ENCODE measurements at places on chromosomes 11 and 22.

GRCh38 chr22:39833093-39833492, 60.5 kb downstream of the ENTHD1 start:
- DNase-seq: no peak

- no peak for DNase-seq
These were observed 48.2 kb upstream of the FTH1 start for GRCh38 chr11:62015615-62016014.

GRCh38 chr22:44389926-44390612, 77.3 kb upstream of the SHISAL1 start:
- DNase-seq: no peak

- DNase-seq: no peak
These were observed 534 bp downstream of the RBFOX2 start for GRCh38 chr22:36027935-36028645.

DNA sequence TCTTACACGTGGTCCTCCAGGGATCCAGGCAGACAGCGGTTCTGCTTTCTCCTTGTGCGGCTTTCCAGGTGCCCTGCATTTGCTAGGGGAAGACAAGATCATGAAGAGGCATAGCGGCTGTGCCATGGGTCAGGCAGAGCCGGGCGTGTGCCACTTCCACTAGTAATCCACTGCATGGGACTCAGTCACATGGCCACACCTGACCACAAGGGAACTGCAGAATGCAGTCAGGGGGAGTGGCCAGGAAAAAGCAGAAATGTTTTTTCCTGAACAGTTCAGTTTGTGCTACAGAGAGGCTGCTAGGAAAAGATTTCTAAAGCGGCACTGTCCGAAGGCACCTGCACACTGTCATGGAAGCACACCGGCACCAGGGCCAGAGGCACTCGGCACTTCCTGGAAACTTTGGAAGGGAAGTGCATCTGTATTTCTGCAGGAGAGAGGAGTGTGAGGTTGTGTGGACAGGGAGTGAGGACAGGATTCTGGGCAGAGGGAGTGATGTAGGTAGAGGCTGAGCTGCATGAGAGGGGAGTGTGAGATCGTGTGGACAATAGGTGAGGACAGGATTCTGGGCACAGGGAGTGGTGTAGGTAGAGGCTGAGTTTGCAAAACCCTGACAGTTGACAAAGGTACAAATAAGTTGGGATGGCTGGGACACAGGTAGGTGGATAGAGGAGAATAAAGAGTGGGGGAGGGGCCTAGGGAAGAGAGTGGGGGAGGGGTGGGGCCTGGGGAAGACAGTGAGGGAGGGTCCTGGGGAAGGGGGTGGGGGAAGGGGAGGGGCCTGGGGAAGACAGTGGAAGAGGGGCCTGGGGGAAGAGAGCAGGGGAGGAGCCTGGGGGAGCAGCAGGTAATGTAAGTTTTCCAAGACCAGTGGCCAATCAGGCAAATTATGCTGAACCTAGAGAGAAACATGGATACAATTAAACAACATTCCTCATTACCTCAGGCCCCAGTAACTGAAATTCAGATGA, 1436.3 kb downstream of the TBC1D22A start:
- DNase-seq: no peak

DNA sequence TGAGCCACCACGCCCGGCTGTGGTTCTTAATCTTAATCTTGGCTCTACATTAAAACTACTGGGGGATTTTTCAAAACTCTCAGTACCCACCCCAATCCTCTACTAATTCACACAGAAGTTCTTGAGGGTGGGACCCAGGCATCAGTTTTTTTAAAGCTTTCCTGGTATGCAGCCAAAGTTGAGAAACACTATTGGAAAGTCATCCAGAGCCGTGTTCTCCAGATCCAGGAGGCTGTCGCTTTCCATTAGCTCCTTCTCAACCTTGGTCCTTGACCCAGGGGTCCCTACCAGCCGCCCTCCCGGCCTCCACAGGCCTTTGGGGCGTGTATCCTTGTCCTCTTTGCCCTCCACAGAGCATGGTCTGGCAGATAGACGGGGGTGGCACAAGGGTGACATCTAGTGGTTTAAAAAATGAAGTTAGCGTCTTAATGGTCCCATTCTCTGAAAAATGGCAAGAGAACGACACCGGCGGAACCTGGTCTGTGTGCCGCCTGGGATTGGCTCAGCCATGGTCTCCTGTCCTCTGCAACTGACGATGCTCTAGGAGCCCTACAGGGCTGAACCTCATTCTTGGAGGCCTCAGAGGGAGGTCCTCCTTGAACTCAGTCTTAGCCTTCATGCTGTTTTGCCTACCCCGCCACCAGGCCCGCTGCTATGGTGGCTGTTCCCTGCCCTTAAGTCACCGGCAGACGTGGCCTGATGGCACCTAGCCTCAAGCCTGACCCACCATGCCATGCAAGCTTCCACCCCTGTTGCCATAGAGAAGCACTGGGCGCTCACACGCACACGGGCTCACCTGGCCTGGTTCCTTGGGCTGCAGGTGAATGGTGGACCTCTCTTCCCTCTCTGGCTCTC, 152.0 kb upstream of the SYN3 start:
- peak; percentile 29 for DNase-seq

- no peak for DNase-seq
These were observed 42.8 kb downstream of the GLYAT start for GRCh38 chr11:58688789-58689503.

- no peak for DNase-seq
These were observed 44.8 kb downstream of the SMIM38 start for GRCh38 chr11:69200331-69201065.

- DNase-seq: no peak
These were observed 13.0 kb downstream of the SLC5A12 start for GRCh38 chr11:26708736-26709456.

- no peak for DNase-seq
These were observed 64.6 kb downstream of the FLRT1 start for GRCh38 chr11:64100360-64100759.

- DNase-seq: peak; percentile 49
These were observed 21.5 kb upstream of the CBX7 start for GRCh38 chr22:39173787-39174497.

GRCh38 chr22:36110306-36110881, 50.2 kb downstream of the APOL3 start:
- no peak for DNase-seq

- DNase-seq: no peak
These were observed 5.6 kb upstream of the GRIK4 start for GRCh38 chr11:120505801-120506425.

GRCh38 chr11:59666969-59667368, 1.9 kb downstream of the PATL1 start:
- DNase-seq: no peak

GRCh38 chr22:46001046-46001425, 24.1 kb upstream of the WNT7B start:
- DNase-seq: no peak

DNA sequence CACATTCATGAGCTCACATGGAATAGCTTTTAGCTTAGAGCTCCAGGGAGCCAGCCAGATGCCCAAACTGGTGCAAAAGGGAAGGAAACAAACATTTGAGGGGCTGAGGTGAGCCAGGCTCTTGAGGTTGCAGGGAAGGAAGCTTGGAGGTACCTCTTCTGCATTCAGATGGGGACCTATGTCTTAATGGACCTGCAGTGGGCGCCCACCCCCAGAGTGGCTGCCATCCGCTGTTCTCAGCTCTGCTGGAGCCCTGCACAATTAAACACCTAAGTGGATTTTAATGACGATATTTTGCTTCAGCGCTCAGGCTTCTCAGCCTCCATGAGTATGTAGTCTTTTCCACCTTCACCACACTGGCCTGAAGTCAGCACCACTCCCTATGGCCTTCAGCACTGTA, 100.8 kb downstream of the LDLRAD3 start:
- DNase-seq: no peak

DNA sequence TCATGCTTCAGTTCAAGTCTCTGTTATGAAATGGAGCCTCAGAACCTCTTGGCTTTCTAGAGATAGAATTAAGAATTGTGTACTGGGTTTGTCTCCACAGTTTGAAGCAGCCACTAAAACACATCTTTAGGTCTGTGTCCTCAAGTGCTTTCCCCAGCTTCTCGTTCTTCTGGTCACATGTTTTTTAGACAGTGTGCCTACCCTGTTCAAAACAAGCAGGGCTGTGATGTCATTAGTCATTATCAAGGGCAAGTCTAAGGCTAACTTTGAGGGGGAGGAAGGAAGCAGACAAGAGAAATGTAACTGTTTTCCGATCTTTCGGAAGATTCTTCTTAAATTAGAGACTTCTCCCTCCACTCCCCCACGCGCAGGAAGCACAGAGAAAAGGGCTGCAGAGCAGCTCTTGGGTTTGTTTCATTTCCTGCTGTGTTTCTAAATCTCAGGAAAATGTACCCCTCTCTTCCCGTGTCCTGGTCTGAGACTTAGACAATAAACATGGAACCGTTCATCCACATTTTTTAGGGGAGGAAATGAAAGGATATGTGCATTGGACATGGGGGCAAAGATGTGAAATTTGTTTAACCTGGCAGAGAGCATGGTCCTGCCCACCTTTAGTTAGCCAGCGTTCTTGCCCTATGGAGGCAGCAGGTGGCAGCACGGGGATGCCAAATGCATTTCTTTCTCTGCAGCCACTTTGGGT, 3.1 kb downstream of the AKIP1 start:
- DNase-seq: peak; percentile 45

DNA sequence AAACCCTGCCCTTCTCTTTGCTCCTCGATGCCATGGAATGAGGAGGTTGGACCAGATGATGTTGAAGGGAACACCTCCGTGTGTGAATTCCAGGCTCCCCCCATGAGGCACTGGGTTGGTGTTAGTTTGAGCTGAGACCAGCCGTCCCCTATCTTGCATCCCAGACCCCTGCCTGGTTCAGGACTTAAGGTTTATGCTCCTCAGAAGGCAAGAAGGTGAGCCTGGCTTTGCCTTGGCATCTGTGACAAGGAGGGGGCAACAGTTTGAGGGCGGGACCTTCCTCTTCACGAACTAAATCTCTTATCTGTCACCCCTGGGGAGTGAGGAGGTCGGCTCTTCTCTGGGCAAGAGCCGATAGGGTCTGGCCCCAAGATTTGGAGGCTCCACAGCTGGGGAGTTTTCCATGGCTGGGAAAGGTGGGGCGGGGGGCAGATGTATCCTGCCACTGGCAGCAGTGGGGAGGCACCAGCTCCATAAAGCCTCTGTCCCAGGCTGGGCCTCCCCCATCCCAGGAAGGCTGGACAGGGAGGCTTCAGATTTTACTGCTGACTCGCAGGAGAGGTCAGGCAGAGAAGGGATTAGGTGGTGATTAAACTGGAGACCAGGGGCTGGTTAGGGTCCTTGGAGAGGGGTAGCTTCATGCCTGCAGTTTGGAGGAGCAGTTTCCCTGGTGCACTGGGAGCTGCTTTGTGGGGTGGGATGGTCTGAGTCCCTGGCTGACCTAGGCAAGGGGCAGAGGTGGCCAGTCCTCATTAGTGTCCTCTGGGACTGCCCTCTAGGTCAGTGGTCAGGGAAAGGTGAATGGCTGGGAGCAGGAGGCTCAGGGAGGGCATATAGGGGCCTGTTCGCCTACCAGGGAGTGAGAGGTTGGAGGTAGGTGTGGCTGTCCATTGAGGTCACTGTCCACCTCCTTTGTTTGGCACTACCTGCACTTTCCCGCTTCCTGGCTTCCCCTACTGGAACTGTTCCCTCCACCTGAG, 1.1 kb downstream of the SEC14L2 start:
- DNase-seq: no peak

- DNase-seq: no peak
These were observed 115.0 kb downstream of the PHF21B start for GRCh38 chr22:44894782-44895181.

DNA sequence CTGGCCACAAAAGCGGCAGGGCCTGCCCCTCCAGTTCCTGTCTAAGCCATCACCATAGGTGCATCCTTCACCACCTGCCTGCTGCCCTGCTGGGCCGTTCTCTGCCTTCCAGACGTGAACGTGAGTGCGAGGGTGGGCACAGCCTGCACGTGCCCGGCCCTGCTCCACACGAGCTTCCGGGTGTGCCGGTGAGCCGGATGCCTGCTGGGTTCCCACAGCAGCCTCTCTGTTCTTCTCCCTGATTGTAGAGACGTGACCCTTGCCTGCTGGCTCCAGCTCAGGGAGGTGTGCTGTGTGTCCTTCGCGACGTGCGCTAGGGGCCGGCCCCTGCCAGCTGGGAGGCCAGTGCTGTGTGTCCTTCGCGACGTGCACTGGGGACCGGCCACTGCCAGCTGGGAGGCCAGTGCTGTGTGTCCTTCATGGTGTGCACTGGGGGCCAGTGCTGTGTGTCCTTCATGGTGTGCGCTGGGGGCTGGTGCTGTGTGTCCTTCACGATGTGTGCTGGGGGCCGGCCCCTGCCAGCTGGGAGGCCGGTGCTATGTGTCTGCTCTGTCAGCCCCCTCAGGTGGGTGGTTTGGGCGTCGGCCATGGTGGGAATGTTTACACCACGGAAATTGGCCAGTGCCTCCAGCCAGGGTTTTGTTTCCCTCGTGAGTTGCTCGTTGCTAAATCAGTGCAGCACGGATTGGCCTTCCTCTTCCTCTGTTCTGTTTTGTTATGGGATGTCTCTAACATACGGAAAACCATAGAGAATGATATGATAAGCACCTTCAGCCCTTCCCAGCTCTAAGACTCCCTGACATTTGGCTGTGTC, 35.4 kb upstream of the BRSK2 start:
- no peak for DNase-seq

DNA sequence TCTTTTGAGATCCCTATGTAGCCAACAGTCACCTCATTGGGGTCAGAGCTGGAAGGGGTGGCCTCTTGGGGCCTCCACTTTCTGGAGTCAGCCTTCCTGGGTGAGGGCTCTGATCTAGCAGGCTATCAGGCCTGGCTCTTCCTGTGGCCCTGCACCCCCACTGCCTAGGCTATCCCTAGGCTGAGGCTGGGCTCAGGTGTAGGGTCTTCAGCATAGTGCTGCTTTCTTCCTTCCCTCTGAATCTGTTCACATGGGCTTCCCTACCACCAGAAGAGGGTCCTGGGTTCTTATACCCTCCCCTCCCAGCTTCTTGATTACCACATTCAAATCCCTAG, 456 bp upstream of the SPI1 start:
- DNase-seq: no peak

GRCh38 chr11:107691000-107691750, 20.7 kb downstream of the SLN start:
- no peak for DNase-seq

DNA sequence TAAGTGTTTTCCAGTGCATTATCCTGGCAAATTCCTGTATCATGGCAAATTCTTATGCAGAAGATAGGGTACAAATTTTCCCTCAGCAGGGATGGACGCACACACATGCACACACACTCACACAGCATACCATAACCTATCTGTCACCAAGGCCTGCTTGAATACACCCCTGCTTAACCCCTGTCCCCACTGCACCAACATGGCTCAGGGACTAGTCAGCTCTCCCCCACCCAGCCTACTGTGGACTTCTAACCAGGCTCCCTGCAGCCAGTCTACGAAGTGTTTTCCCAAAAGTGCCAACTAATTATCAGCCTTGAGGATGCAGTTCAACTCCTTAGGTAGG, 63.1 kb downstream of the RAB30 start:
- no peak for DNase-seq

DNA sequence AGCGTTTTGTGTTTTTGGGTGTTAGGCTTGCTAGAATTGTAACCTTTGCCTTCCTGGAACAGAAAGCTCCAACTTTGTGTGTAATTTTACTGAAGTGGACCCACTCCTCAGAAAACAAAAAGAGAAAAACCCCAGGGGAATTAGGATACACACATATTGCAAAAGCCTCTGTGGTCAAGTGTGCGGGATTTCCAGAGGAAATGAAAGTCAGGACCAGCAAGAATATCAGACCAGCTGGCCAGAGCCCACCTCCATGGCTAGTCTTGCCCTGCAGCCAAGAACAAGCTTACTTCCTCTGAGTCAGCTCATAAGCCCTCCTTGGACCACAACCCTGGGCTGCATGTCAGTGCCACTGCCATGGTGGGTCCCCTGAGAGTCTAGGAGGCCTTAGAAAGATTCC, 37.0 kb upstream of the FTH1 start:
- no peak for DNase-seq

Data from stimulated activated CD4-positive, alpha-beta T cell treated with anti-CD3 and anti-CD28 coated beads, Interleukin-15, amount 100 ng/mL, for 24 hours (primary cell).